ENCODE measurements at places on chromosomes 7 and 10.

DNA sequence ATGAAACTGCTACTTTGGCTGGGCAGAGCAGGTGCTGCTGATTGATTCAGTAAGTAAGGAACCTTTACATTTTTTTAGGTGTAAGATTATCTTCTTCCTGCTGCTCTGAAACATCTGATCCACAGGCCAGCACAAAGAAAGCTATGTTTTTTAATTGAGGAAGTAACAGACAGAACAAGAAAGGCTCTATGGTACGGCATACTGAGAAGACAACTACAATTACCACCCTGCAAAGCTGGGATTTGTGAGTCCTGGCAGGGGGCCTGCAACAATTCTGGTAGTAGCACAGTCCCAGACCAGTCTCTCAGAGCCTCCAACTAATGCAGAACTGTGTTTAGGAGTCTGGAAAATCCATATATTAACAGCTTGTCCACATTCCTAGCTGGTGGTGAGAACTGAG lies 103.0 kb upstream of the LRRTM3 start:
- DNase-seq, result no peak

GRCh38 chr7:151141311-151141854 lies 26.1 kb downstream of the GBX1 start:
- DNase-seq, result no peak

DNA sequence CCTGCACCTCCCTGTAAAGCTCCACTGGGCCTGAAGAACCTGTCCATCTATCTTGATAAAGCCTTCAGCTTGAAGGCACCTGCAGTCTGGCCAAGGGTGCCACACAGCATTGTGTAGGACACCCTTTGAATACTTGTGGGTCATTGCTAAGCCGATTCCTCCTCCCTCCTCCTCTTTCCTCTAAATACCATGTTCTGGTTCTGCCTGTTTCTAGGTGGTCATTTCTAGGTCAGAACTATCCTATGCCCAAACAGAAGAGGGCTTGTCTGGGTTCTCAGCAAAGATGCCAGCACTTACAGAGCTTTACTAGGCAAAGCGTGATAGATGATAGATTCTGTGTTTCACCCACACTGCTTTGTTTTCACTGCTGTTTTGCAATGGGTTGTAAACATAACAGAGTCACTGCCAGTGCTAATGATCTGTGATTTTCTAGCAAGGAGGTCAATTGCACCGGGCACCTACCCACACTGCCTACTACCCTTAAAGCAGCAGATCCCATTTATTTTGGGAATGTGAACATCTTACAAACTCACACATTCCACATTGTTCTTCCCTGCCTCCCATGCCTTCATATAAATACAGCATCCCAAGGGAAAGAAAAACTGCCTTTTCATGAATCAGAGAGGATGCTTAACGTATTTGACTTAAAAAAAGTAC lies 279.1 kb upstream of the PITRM1 start:
- DNase-seq, result no peak

DNA sequence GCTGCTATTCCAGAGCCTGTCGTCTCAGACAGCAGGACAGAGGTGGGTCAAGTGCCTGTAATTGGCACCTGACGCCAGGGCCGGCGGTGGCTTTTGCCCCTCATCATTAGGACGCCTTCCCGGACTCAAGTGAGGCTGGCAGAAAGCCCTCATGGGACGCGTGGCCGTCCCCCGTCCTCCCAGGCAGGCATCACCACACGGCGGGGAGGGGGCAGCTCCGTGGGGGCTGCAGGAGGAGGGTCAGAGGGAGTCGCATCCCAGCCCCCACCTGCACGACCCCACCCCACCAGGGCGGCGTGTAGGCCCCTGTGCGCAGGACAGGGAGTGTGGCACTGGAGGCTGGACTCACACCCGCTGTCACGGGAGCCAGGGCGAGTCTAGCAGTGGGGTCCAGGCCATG lies 16.3 kb downstream of the CFAP46 start:
- no peak for DNase-seq

Measured in CD4-positive, alpha-beta T cell treated with Interleukin-4 for 4 hours (primary cell).